ENCODE measurements at places on chromosomes 7 and 10.

GRCh38 chr7:124698964-124699363, 66.6 kb downstream of the GPR37 start:
- DNase-seq = no peak

GRCh38 chr10:2979306-2979705, 88.0 kb upstream of the PFKP start:
- DNase-seq = no peak

DNA sequence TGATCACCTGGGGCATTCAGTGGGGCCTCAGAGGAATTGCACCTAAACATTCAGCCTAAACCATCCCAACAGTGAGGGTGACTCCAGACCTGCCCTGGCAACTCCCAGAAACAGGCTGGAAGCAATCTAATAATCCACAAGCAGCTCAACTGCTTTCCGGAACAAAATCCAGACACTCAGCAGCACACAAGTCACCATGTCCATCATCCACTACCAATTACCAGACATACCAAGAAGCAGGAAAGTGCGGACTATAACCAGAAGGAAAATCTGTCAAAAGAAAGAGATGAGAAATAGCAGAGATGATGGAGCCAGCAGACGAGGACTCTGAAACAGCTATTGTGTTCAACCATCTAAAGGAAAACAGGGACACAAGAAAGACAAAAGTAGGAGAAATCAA, 342.6 kb upstream of the ZMIZ1 start:
- no peak for DNase-seq

- DNase-seq = no peak
Observed at GRCh38 chr10:77043420-77043763, 594.2 kb downstream of the KCNMA1 start.

- no peak for DNase-seq
Observed at GRCh38 chr7:156178857-156179256, 366.6 kb upstream of the SHH start.

GRCh38 chr7:39249635-39250152, 272.0 kb downstream of the POU6F2 start:
- no peak for DNase-seq

Data from caudate nucleus (tissue), 63 donors.